ENCODE measurements at places on chromosomes 16 and 17. TPM values are rescaled to one million over a fixed set of nuclear protein-coding genes. Genes with fewer than 3 reads are reported as not detected.
A peak's percentile ranks its signal among the peaks of the same experiment; 100 is the strongest.

COPRS gene
- total RNA-seq = 11.9 TPM

ZNF385C gene
- total RNA-seq = 0.58 TPM

PKMYT1 gene
- total RNA-seq = 116 TPM

SLC47A1 gene
- not detected for total RNA-seq

ADORA2B gene
- 4.1 TPM for total RNA-seq

SAMD14 gene
- 0.11 TPM for total RNA-seq

ZFHX3 gene
- 1.1 TPM for total RNA-seq

TNP2 gene
- total RNA-seq = not detected

CA4 gene
- not detected for total RNA-seq

SLC52A1 gene
- 1.4 TPM for total RNA-seq

HOXB7 gene
- total RNA-seq = 0.80 TPM

OR4D1 gene
- 0.65 TPM for total RNA-seq

CDH16 gene
- not detected for total RNA-seq

KRT39 gene
- total RNA-seq = not detected

C16orf86 gene
- 5.8 TPM for total RNA-seq

CRAMP1 gene
- 25.2 TPM for total RNA-seq

DNA sequence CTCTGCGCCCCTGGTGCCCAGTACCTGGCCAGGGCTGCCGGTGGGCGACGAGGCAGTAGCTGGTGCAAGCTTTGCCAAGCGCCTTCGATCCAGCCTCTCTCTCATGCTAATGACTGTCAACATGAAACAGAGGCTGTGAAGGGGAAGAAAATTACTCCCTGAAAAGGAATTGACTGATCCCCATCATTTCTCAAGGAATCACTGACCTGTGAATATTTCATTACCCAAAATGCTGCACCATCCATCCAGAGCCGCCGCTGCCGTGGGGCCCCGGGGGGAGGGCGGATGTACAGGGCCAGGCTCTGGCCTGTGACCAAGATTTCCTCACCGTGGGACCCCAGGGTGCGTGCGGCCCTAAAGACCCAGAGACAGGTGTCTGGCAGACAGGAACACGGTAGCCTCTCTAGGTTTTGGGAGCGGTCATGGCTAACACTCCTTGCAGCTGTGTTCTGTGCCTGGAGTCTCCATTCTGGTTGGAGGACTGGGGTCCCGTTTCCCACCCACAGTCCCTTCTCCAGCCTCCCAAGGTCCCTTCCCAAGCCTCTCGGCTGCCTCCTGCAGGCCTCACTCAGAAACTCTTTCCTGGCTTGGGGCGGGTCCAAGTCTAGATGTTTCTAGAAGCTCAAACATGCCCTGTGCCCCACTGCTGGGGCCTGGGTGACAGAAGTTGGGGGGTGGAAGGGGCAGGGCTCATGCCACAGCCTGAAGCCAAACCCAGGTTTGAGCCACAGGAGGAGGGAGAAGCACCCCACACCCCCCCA is 73.3 kb downstream of the ENGASE start:
- no peak for DNase-seq

DNA sequence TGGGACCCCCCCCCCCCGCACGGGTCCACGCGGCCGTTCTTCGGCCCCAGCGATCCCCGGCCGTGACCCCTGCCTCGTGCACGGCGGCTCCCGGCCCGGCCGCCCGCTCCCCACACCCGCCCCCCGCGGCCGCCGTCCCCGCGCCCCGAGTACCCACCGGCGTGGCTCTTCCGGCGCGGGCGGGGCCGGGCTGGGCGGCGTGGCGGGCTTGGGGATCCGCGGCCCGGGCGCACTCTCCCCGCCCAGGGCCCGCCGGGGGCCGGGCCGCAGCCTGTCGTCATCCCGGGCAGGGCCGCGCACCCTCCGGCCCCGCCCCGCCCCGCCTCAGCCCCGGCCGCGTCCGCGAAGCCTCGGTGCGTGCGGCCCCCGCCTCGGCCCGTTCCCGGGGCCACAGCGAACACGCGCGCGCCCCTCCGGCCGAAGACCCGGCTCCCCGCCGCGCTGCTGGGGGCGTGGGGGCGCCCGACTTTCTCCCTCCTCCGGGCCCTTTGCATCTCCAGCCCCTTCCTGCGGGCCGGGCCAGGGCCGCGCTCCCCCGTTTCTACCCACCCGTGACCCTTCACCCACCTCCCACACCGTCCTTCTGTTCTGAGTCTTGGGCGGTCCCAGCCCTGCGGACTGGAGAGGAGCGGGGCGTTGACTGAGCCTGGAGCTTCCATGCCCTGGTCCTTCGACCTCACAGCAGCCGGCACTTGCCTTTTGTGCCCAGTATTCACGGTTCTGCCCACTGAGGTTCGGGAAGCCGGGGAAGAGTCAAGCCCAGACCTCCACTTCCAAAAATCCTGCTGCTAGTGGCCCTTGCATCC is 840 bp downstream of the MYO1C start:
- peak; percentile 77 for DNase-seq

- no peak for DNase-seq
Measured at GRCh38 chr17:62566996-62567578, 60.4 kb upstream of the MRC2 start.

- no peak for DNase-seq
Measured at GRCh38 chr17:12618557-12618956, 47.1 kb upstream of the MYOCD start.

DNA sequence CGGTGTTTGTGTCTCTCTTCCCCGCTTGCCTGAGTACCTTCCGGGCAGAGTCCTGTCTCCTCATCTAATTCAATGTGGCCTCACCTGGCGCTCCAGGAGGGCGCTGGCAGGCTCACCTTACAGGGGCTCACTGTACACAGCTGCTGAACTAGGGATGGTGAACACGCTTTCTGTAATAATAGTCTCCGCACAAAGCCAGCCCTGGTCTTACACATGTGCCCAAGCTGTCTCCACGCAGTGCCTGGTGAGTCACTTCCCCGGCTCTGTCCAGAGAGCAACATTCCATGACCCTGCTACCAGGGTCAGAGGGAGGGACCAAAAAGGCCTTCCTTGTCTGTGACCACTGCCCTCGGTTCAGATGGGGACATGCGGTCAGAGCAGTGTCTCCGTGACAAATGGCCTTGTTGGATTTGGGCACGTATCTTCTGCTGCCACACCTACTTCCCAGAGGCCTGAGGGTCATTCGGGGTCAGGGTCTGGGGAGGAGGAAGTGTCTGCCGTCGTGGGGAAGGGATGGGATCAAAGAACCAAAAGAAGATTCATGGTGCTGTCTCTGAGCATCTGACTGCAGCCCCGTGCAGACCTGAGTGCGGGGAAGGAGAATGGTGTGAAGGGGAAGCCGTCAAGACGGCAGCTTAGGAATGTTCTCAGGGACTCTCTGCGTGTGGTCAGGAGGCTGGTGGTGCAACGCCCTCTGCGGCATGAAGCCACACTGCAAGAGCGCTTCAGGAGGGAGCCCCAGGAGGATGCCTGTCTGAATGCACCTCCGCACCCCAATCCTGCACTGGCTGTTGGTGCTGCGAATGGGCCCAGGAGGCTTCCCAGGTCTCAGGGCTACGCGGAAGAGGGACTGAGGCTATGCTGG is 68.8 kb downstream of the IL21R start:
- DNase-seq = no peak

DNA sequence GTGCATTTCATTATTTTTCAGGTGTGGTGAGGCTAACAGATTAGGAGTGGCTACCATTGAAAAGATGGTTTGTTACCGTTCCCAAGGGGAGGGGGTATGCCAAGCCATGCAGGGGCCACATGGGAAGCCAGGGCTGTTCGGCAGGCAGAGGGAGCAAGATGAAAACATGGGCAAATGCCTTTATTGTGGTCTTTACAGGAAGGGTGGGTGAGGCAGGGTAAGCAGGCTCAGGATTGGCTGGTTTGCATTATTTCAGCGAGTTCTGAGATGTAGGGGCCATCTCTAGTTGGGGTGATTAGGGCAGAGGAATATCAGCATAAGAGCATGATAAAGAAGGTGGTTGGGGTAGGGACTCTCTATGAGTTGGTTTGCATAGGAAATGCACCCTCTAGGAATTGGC is 117.6 kb downstream of the CCT6B start:
- DNase-seq = no peak

- DNase-seq = no peak
Measured at GRCh38 chr16:17759451-17760390, 289.0 kb upstream of the XYLT1 start.

- DNase-seq = no peak
Measured at GRCh38 chr16:11358531-11358930, 13.3 kb downstream of the RMI2 start.

GRCh38 chr16:25747160-25747758 is 55.5 kb downstream of the HS3ST4 start:
- peak; percentile 37 for DNase-seq

DNA sequence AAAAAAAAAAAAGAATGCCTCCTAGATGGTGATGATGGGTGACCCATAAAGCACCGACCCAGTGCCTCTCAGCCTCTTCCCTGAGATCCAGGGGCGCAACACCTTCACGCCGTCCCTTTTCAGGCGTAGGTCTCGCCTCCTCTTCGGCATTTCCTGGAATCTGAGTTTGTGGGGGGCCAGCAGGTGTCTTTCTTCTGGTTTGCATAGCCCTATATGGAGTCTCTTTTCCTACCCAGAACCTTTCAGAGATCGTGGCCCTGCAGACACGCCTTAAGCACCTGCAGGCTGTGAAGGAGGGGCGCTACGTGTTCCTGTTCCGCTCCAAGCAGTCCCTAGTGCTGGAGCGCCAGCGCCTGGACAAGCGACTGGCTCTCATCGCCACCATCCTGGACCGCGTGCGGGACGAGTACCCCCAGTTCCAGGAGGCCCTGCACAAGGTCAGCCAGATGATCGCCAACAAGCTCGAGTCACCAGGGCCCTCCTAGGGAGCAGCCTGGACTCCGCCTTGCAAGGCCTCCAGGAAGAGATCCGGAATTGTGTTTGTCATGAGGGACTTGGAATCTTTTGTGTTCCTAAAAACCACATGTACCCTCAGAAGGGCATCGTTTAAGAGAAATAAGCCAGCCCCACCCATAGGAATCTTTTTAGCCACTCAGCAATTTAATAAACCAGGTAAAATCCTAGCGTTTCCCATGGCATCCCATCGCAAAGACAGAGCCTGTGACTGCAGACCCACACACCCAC is 1.9 kb upstream of the GAA start:
- DNase-seq = no peak

- DNase-seq = no peak
Measured at GRCh38 chr17:44115585-44116415, 7.6 kb downstream of the HDAC5 start.

GRCh38 chr17:38608648-38609047 is 2.9 kb upstream of the SRCIN1 start:
- DNase-seq = no peak

GRCh38 chr17:27630607-27631410 is at the start of gene LGALS9:
Gene LGALS9 (plus strand): TSS chr17:27631188. CDS start chr17:27631266, 78 bp downstream.
- DNase-seq = no peak

- no peak for DNase-seq
Measured at GRCh38 chr17:4199818-4200402, 56.9 kb downstream of the CYB5D2 start.

- DNase-seq = no peak
Measured at GRCh38 chr17:58136669-58137279, 11.4 kb upstream of the OR4D1 start.

- peak; percentile 17 for DNase-seq
Measured at GRCh38 chr16:8894736-8895334, 12.7 kb downstream of the LITAFD start.

- DNase-seq = no peak
Measured at GRCh38 chr16:4513086-4513860, 25.3 kb downstream of the CDIP1 start.

DNA sequence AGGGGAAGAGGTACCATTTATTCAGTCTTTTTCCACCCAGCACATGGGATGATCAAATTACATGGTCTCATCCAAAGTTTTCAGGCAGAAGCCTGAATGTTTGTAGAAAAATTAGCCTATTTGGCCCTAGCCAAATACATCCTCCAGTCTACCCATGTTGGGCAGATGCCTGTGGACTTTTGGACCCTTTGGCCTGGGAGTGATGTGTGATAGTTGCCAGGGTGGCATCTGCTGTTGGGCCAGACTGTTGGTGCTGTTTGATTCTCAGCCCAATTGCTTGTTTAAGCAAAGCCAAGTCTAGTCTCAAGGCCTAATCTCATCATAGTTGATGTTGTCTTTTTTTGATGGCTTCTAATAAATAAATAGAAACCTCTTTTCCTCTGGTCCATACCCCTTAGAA is 419.0 kb downstream of the CDH13 start:
- DNase-seq = no peak

DNA sequence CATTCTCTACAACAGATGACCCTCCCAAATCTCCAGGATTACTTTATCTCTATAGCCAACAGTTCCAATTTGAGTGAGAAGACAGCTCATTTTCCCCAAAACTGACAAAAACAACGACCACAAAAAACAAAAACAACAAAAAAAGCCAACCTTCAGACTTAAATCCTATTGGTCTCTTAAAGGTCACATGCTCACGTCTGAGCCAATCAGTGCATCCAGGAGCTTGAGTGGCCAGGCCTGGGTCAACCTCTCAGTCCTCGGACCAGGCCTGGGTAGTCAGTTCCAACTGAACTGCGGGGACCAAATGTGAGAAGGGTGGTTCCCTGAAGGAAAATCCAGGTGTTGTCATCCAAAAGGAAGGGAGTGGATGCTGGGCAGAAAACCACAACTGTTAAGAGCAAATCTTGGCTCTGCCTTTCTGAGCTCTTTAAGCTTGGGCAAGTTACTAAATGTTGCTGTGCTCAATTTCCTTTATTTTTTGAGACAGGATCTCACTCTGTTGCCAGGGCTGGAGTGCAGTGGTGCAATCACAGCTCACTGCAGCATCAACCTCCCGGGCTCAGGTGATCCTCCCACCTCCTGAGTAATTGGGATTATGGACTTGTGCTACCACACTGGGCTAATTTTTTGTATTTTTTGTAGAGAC is 43.0 kb upstream of the MSI2 start:
- no peak for DNase-seq

GRCh38 chr16:69613378-69614154 is 47.8 kb downstream of the NFAT5 start:
- DNase-seq = no peak

DNA sequence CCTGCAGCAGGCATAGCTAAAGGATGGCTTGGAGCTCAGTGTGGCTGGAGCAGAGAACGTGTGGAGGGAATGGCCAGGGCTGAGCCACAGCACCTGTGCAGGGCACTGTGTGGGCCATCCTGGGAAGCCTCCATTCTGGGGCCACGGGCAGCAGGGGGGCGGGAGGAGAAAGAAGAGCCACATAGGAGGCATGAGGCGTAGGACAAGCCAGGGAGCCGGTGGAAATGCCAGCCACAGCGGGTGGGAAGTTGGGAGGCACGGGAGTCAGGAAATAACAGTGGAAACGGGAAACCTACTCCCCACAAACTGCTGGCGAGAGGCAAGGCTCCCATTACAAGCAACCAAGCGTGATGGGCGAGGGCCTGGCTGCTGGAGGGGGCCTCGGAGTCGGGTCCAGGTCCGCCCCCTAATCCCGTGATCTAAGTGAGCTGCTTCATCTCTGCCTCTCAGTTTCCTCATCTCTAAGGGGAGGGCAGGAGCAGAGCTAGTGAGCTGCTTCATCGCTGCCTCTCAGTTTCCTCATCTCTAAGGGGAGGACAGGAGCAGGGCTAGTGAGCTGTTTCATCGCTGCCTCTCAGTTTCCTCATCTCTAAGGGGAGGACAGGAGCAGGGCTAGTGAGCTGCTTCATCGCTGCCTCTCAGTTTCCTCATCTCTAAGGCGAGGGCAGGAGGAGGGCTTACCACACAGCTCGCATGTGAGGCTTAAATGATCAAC is 104.9 kb downstream of the ADCY9 start:
- no peak for DNase-seq

GRCh38 chr16:19507867-19508266 is 14.0 kb downstream of the GDE1 start:
- no peak for DNase-seq

GRCh38 chr16:75108792-75109731 is 7.5 kb downstream of the LDHD start:
- DNase-seq = no peak

- DNase-seq = no peak
Measured at GRCh38 chr16:46731691-46732555, 16.2 kb downstream of the MYLK3 start.

GRCh38 chr17:73017658-73018057 is 74.8 kb downstream of the SLC39A11 start:
- no peak for DNase-seq

Data from activated naive CD8-positive, alpha-beta T cell treated with anti-CD3 and anti-CD28 coated beads, Interleukin-2, amount 10 ng/mL, durations not matched to agents 7 days and 5 days (primary cell).